ENCODE measurements at places on chromosomes 4 and X. TPM values are rescaled to one million over a fixed set of nuclear protein-coding genes. Genes with fewer than 3 reads are reported as not detected.

The DAPP1 gene
- 1.1 TPM for total RNA-seq

The HMX1 gene
- 4.2 TPM for total RNA-seq

The CXCL3 gene
- total RNA-seq, result 0.68 TPM

The RPS6KA6 gene
- total RNA-seq, result 3.8 TPM

The C4orf33 gene
- 17.0 TPM for total RNA-seq

The MAGEB10 gene
- 6.9 TPM for total RNA-seq

The PIGA gene
- total RNA-seq, result 13.0 TPM

The SERTM2 gene
- total RNA-seq, result not detected

The ZCCHC12 gene
- total RNA-seq, result 0.31 TPM

The MAEA gene
- total RNA-seq, result 94.2 TPM
